Effector memory CD4-positive, alpha-beta T cell (primary cell): ENCODE measurements at places on chromosomes 2 and 18.

DNA sequence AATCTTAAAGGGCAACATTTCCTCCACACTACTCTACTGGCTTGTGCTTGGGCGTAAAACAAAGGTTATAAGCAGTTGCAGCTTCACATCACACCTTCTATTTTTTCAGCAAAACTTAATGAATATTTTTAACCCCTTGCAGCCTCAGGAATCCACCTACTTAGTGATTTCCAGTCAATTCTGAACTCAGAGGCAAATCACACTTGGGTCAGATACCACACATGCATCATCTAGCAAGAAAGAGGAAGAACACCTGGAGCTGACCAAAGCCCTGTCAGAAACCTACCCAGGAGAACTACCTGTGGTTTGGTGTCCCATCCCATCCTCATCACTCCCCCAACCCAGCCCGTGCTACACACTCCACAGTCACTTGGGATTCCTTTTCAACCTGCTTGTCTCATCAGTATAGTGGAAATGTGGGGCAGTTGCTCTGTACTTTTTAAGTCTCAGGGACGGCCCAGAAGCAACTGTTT is 25.5 kb downstream of the PIAS2 start:
- no peak for DNase-seq

DNA sequence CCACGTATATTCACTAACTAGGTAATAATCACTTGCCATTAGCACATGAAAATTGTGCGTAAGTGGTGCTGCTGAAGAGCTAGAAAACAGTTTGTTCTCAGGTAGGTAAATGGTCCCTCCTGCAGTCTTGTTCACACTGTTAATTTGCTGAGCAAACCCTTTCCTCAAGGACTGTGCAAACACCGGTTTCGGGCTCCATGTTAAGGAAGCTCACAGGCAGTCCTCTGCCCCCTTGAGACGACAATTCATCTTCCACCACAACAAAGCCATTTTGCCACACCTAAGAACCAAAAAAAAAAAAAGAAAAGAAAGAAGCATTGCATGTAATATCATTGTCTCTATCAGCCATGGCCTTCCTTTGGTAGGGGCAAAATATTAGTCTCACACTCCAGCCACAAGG is 193.9 kb downstream of the BCL11A start:
- no peak for DNase-seq

DNA sequence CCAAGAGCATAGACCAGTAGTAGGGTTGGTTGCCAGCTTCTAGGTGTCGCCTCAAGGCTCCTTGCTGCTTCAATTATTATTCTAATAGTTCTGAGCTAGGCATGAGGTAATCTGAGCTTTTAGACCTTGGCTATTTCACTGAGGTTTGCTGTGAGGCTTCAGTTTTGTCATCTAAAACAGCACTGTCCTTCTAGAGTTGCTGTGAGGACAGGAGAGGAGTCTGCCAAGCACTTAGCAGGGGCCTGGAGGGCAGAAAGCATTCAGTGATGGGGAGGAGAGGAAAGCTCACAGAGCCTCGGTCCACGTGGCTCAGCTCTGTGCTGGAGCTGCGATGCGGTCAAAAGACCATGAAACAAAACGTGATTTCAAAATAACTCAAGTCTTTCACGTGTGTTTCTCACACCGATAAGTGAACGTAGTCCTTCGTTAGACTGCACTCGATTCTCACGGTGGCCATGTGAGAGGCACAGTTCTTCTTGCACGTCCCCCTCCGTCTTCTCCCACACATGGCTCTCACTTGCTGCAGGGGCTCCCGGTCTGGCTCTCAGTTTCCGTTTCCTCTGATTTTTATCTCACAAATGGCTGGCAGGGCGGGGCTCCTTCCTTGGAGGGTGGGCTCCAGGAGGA is 113.7 kb downstream of the B3GNT2 start:
- no peak for DNase-seq

GRCh38 chr2:128813352-128814034 is 494.8 kb upstream of the HS6ST1 start:
- no peak for DNase-seq
